HFFc6 (cell line): ENCODE measurements at places on chromosomes 11 and 22. TPM values are rescaled to one million over a fixed set of nuclear protein-coding genes. Genes with fewer than 3 reads are reported as not detected.

The MYOD1 gene
- not detected in 3 replicates for total RNA-seq

The TRPM5 gene
- total RNA-seq = not detected in 2 replicates

The SULT4A1 gene
- total RNA-seq = not detected in 3 replicates

The ADM2 gene
- 1.0 to 3.9 TPM (median 3.6 TPM) in 3 replicates for total RNA-seq

The SMDT1 gene
- total RNA-seq = 49.0 to 64.7 TPM (median 51.4 TPM) in 3 replicates

The TSGA10IP gene
- total RNA-seq = not detected in 3 replicates

The APOBEC3B gene
- 14.9 to 38.2 TPM (median 22.2 TPM) in 3 replicates for total RNA-seq

The LMO1 gene
- total RNA-seq = not detected in 3 replicates

The DNAJB13 gene
- total RNA-seq = 0.36 TPM in 1 of 3 replicates, not detected in the others

The C22orf42 gene
- not detected in 3 replicates for total RNA-seq

The SCARF2 gene
- total RNA-seq = 68.3 to 84.1 TPM (median 68.4 TPM) in 3 replicates

DNA sequence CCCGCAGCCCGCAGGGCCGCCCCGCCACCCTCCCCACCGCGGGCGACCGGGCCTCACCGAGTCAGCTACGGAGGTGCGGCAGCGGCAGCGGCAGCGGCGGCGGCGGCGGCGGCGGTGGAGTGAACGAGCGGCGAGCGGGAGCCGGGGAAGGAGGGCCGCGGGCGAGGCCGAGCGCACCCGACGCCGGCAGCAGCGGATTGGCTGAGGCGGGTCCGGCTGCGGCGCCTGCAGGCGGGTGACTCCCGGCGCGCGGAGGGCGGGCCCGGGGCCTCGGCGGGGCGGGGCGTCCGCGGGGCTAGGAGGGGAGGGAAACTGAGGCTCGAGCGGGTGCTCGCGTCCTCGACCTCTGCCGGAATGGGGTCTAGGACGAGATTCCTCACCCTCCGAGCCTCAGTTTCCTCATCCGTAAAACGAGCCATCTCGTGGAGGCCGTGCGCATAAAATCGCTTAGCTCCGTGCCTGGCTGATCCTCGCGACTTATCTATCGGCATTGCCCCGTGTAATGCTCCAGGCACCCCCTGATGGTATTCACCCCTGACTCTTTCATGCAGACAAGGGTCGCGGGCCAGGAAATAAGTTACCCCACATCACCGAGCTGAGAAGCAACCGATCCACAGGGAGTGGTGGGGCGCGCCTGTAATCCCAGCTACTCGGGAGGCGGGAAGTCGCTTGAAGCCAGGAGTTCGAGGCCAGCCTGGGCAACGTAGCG lies at the start of gene CPT1A:
Gene CPT1A, minus strand, starts transcription at position 199 of the 709 bp plus-strand sequence. CDS start 26,442 bp downstream, outside the sequence.
- peak; percentile 52 for DNase-seq

GRCh38 chr11:57474017-57474802 lies 13.9 kb downstream of the RTN4RL2 start:
- no peak for DNase-seq

DNA sequence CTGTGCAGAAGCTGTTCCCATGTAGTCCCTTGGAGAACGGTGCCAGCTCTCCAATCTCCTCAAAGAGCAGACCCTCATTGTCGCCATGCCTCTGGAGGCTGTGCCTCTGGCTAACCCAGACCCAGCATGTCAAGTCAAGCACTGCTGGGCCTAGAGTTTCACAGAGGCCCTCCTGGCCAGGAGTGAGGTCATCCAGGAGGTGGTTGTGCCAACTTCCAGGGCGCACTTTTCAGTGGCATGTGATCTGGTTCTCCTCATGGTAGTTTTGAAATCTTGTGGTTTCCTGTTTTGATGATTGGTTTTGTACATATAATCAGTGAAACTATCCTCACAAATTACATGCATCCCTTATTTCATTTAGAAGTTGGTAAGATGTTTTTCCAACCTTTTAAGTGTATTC lies 78.9 kb downstream of the PPFIBP2 start:
- peak; percentile 25 for DNase-seq

DNA sequence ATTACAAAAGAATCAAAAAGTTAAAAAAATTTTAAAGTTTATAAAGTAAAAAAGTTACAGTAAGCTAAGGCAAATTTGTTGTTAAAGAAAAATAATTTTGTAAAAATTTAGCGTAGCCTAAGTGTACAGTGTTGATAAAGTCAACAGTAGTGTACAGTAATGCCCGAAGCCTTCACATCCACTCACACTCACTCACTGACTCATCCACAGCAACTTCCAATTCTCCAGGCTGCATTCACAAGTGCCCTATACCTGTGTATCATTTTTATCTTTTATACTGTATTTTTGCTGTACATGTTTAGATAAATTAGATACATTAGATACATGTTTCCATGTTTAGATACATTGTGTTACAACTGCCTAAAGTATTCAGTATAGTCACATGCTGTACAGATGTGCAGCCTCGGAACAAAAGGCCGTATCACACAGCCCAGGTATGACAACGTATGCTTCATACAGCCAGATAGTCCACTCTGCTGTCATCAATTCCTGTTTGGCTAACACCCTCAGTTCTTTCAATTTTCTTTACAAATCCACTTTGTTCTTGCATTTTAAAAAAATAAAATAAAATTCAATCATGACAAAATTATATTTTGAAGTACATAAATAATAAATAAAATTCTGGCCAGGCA lies 80.7 kb downstream of the RBFOX2 start:
- DNase-seq = peak; percentile 44

GRCh38 chr11:66231561-66231960 lies 36.9 kb upstream of the RAB1B start:
- DNase-seq = no peak

DNA sequence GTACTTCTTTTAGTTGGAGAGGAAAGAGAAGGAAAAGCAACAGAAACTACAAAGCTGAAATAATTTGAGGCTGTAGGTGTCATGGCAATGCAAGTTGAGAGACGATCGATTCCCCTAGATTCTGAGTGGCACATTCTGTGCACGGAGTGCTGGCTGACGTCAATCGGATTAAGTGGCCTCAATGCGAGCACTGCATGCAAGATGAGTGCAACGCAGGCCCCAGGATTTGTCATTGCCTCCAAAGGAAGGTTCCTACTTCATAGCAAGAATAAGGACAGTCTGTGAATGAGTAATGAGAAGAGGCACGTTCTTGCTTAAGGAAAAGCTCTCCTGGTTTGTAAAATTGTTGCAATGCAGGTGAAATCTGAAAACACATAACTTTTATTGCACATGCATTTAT lies 892.4 kb downstream of the KCNA4 start:
- DNase-seq = no peak

- DNase-seq = peak; percentile 50
Measured at GRCh38 chr11:27464289-27464696, 8.3 kb downstream of the LGR4 start.

DNA sequence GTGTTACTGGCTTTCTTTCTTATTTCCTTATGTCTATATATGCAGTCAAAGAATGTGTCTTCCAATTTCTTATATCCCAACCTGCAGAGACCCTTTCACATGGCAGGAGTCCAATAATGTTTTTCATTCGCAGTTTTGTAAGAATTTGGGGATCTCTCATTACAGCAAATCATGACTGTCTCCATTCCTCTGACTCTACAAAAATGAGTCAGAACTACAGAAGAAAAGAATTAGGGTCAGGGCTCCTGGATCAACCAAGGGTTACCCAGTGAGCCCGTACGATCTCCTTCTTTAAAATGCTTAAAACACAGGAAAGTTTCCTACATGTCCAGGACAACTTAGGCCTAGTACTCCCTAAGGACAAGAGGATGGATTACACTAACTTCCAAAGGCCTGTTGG lies 42.2 kb downstream of the RPUSD4 start:
- no peak for DNase-seq

GRCh38 chr11:73070653-73071052 lies 71.5 kb downstream of the FCHSD2 start:
- DNase-seq = no peak

GRCh38 chr11:16252373-16252772 lies 104.0 kb downstream of the SOX6 start:
- peak; percentile 16 for DNase-seq

DNA sequence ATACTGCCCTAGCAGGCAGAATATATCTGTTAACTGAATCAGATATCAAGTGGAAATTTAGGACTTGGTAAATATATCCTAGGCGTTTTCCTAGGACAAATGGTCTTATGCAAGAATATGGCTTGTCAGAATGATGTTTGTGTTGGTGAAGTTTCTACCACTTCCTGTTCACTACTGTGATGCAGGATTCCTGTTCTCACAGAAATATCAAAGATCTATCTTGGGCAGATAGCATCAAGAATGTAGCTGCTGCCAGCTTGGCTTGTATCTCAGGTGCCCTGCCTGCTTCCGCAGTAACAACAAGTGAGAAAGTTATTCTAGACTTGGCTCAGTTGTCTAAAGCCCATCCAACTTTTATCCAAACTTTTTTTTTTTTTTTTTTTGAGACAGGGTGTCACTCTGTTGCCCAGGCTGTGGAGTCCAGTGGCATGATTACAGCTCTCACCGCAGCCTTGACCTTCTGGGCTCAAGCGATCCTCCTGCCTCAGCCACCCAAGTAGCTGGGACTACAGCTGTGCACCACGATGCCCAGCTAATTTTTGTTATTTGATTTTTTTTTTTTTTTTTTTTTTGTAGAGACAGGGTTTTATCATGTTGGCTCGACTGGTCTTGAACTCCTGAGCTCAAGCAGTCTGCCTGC lies 61.3 kb downstream of the PPME1 start:
- DNase-seq = no peak

- no peak for DNase-seq
Measured at GRCh38 chr11:94107363-94107762, 21.3 kb upstream of the PANX1 start.

GRCh38 chr22:43118024-43118849 lies 7.7 kb downstream of the BIK start:
- DNase-seq = no peak

- no peak for DNase-seq
Measured at GRCh38 chr11:60482361-60482760, 10.2 kb upstream of the MS4A12 start.

- DNase-seq = no peak
Measured at GRCh38 chr22:30640839-30641430, 5.4 kb downstream of the SLC35E4 start.

DNA sequence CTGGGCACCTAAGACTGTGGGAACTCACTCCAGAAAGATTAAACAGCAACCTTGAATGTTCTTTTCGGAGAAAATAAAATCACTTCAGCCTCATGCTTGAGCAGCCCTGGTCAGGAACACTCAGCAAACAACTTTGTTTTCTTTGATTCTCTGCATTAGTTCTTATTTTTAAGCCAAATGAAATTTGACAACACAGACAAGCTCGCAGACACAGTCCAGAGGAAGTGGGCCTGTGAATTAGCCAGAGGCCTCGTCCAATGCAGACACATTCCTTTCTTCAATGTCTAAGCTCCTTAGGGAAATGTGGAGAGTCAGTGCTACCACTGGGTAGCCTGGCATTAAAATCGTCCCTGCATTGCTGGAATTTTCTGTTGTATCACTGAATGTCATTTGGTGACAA lies 62.9 kb upstream of the CSNK2A3 start:
- DNase-seq = no peak

GRCh38 chr22:41638124-41638523 lies 17.0 kb downstream of the XRCC6 start:
- no peak for DNase-seq

DNA sequence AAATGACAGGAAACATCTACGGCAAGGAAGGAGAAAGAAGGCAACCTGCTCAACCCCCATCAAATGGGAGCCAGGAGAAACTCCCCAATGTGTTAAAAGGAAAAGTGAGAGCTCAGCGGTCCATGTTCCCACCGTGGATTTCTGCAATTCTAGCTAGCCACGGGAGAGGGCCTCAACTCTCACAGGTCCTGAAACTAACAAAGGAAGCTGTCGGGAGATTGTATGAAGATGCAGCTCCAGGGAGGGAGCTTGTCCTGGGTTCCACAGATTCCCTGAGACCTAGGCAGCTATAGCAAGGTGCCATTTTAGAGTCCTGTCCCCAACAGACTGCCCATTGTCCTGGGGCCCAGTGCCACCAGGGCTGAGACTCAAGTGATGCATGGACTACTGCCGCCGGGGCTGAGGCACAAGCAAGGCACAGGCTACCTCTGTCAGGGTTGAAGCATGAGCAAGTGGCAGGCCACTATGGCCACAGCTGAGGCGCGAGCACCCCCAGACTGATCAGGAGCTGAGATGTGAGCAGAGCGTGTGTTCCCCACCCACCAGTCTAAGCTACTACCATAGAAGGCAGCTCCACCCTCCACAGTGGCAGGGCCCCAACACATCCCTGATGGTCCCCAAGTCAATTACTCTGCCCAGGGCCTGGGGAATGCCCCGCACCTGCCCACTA lies 31.3 kb downstream of the RSF1 start:
- DNase-seq = no peak

DNA sequence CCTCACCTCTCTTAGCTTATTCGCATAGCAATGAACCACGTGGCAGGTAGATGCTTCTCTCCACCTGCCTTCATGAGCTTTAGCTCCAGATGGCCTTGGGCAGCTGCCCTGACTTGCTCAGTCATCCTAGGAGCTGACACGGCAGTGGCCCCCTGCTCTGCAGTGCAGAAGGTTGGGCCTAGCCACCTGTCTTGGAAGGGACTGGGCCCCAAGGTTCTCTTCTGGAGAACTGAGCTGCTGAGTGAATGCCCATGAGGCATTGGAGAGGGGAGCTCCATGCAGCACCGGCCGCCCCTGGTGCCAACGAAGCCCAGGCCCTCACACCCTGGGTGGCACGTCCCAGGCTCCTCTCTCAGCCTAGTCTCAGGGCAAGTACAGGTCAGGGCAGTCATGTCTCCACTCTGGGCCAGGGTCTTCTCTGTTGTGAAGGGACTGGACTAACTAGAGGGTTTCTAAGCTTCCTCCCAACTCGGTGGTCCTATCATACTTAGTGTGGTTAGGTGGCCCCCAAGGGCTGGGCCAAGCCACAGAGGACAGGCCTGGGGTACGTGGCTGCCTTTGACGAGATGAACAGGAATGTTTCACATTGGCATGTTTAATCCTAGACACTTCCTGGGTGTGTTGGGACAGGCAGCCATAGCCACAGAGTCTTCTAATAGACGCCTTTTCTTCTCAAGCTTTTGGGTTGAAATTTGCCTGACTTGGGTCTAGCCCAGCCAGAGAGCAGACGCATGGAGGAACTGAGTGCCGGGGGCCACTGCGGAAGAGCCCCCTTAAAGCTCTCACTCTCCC lies 47.9 kb downstream of the ALX4 start:
- no peak for DNase-seq

DNA sequence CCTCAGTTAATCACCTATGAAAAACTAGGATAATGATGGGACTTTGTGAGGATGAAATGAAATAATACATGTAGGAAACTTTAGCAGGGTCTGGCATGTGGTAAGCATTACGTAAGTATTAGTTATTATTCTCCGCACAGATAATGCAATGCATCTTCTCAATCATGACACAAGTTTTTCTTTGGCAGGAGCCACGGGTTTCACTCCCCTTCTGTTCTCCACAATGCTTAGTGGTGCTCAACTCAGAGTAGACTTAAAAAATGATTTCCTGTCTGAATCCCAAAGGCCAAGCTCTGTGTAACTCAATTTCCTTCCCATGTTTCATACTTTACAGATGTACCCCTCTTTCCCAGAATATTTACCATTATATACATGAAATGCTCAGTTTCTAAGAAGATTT lies 82.9 kb downstream of the CCDC34 start:
- DNase-seq = no peak
